ENCODE measurements at places on chromosomes 16 and 17.

DNA sequence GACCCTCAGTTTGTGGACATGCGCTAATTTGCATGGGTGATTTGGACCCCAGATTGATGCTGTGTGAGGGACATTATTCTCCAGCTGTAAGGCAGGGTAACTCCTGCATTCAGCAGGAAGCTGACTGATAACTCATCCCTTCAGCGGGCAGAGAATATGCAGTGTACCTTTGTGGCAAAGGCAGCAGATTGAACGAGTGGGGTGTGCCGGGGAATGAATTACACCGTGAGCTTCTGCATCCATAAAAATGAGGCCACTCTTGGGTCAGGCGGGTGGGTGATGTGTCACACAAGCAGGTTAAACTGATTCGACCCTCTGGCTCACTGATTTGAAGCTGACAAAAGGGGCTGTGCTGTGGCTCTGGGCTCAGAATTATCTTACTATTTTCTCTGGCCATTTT is 128.9 kb upstream of the PMFBP1 start:
- no peak for DNase-seq

- DNase-seq: no peak
Measured at GRCh38 chr17:74135391-74136167, 67.9 kb upstream of the RPL38 start.

DNA sequence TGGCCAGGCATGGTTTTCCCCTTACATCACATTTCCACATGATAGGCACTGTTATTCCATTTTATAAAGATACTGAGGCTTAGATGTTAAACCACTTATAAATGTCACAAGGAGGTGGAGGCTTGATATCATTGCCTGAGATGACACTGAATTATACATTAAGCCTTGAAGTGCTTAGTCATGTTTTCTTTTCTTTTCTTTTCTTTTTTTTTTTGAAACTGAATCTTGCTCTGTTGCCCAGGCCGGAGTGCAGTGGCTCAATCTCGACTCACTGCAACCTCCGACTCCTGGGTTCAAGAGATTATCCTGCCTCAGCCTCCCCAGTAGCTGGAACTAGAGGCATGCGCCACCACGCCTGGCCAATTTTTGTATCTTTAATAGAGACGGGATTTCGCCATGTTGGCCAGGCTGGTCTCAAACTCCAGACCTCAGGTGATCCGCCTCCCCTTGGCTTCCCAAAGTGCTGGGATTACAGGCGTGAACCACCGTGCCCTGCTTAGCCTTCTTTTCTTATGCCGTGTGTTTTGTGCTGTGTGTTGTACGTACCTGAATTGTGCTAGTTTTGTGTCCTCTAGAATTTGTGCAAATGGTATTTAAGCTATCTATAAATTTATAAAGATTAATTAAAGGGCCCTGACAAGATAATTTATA is 1.2 kb downstream of the DNAJA3 start:
- DNase-seq: no peak

- DNase-seq: no peak
Measured at GRCh38 chr16:86512301-86512859, 2.1 kb downstream of the FOXF1 start.

DNA sequence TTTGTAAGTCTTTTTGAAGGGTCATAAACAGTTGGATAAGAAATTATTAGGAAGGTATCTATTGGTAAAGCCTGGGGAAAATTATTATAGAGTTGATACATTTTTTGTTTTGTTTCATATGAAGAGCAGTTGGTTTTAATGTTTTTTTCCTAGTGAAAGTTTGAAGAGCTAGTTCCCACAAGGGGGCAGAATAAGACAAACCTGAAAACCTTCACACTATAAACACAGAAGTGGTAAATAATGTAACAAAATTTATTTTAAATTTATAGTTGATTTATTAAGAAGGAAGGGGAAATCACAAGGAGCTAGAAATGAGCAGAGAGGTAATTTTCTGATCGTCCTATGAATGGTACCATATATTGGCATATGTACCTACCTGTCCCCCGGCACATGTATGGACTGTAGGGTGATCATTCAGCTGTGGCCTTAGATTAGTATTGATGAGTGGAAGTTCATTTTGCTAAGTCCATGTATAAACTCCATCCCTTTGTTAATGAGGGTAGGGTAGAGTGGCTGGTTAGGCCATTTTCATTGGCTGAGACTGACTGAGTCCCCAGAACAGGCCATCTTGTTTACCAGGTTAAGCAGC is 116.3 kb downstream of the TANC2 start:
- no peak for DNase-seq

- no peak for DNase-seq
Measured at GRCh38 chr17:29791336-29792080, 138.5 kb downstream of the SSH2 start.

DNA sequence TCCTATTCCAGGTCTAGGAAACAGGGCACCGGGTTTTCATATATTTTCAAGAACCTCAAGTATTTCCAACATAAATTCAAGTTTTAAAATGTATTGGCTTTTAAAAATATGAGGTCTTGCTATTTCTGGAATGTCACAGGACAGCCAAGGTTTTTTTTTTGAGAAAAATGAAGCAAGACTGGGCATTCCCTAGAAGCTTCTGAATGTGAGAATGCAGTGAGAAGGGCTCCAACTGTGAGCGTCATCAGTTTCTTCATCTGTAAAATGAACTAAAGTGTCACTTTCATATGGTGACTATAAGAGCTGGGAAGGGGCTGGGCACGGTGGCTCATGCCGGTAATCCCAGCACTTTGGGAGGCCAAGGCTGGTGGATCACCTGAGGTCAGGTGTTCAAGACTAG is 455.8 kb upstream of the MAF start:
- no peak for DNase-seq

- DNase-seq: no peak
Measured at GRCh38 chr17:6989779-6990178, 6.1 kb upstream of the ALOX12 start.

DNA sequence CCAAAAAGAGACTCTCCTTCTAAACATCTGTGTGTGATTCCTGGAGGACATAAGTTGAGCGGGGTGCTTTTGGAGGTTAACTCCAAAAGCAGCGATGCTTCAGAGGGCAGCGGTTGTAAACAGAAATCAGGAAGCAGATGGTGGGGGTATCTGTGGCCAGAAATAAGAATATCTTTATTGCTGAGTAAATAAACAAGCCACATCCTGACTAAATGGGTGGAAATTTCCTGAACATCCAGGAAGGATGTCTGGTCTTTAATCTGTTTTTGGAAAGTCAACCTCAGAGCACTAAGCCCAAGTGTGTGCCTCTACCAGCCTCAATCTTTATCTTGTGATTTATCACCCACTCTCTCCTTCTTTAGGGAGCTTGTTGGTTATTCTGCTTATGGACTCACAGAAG is 123.3 kb downstream of the CDH13 start:
- DNase-seq: no peak

DNA sequence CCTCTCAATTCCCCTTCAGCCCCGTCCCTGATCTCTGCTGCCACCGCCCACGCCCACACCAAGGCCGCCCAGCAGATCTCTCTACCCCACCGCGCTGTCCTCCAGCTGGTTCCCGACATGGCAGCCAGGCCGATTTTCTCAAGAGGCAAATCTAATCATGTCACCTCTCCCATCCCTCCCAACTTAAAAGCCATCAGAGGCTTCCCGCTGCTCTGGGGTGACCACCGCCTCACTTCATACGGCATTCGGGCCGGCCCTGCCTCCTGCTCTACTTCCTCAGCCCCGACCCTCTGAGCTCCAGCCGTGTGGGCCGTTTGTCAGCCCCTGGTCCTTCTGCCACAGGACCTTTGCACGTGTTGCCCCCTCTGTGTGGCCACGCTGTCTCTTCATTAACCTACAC is 63.2 kb downstream of the RPH3AL start:
- DNase-seq: no peak

DNA sequence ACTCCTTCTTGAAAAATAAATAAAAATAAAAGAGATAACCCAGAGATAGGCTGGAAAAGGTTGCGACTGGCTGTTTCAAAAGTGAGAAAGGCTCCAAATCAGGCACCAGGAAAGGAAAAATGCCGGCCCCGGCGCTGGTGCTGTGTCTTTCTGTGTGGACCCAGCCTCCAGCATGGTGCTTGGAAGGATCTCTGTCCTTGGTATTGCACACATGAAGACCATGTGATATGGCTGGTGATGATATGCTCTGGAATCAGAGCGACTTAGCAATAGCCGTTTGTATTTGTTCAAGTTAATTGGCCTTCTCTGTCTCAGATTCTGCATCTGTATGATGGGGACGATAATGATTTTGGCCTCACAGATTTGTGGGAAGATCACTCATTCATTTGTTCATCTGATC is 3.4 kb downstream of the WSCD1 start:
- DNase-seq: no peak

GRCh38 chr17:39968761-39969160 is 6.0 kb downstream of the GSDMA start:
- no peak for DNase-seq

- DNase-seq: no peak
Measured at GRCh38 chr16:10923146-10923649, 19.1 kb downstream of the DEXI start.

DNA sequence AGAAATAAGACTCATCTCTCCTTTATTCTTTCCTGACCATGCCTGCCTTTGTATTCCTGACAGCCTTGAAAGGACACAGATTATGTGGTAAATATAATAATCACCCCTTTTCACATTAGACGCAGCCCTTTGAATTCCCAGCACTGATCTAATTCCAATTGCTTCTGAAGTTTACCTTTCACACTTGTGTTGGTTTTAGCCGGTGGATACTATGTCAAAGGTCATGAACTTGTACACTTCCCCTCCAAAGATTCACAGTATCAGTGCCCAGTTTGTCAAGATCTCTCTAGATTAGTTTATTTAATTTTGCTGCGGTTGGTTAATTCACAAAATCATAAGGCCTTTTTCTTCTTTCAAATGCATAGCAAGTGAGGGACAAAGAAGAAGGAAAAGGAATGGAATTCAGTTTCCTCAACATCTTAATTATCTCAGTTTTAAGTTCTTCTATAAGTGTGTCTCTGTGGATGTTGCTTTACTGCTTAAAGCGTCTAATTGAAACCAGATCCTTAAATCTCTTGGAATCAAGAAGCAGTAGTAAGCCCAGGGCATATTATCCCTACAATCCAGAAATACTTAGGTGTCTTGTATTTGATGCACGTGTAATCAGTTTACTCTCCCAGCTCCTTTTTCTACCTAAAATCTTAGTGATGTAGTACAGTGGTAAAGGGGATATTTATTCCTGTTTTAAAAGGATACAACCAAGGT is 174.3 kb upstream of the TBX2 start:
- DNase-seq: no peak

GRCh38 chr16:85650844-85651628 is 37.7 kb downstream of the GINS2 start:
- DNase-seq: no peak

GRCh38 chr17:60557805-60558204 is 31.8 kb upstream of the APPBP2 start:
- no peak for DNase-seq

- peak; percentile 42 for DNase-seq
Measured at GRCh38 chr16:19696328-19696727, 21.7 kb downstream of the KNOP1 start.

- no peak for DNase-seq
Measured at GRCh38 chr17:5642752-5643151, 58.4 kb upstream of the NLRP1 start.

DNA sequence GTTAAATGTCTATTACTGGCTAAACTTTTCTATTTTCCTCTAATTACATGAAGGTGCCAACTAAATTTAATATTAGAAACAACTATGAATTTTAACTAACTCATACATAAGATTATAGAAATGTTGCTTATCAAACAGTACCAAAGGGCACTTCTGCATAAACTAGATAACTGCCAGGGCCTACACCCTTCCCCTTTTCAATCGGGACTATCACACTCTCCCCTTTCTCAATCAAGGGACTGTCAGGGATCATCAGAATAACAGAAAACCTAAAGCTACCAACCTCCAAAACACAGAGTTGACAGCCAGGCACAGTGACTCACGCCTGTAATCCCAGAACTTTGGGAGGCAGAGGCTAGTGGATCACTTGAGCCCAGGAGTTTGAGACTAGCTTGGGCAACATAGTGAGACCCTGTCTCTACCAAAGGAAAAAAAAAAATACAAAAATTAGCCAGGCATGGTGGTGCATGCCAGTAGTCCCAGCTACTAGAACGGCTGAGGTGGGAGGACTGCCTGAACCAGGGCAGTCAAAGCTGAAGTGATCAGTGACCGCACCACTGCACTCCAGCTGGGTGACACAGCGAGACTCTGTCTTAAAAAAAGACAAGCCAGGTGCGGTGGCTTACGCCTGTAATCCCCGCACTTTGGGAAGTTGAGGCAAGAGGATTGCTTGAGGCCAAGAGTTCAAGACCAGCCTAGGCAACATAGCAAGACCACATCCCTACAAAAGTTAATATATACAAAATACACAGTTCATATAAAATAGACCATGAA is 3.2 kb upstream of the PHLPP2 start:
- DNase-seq: no peak

GRCh38 chr17:57603978-57604377 is 141.1 kb downstream of the CCDC182 start:
- DNase-seq: no peak

All from H54 (cell line).